ENCODE measurements at places on chromosomes 5 and 9. TPM values are rescaled to one million over a fixed set of nuclear protein-coding genes. Genes with fewer than 3 reads are reported as not detected.

- no peak for DNase-seq
Observed at GRCh38 chr5:154207204-154207603, 16.7 kb downstream of the GALNT10 start.

- no peak for DNase-seq
Observed at GRCh38 chr5:2563046-2563445, 188.4 kb downstream of the IRX2 start.

DNA sequence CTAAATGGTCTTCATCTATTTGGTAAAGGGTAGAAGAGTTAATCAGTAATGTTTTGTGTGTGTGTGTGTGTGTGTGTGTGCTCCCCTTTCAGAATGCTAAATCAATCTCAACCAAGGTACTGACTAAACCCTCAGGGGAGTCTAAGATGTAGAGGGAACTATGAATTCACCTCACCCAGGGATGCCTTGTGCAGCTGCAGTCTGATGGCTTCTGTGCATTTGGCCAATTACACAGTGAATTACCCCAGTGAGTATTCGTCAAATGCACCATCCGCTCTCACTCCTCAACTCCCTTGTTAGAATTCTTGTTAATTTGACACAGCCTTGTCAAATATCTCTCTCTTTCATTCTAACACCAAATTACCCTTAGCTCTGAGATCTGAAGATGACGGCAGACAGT, 234.6 kb downstream of the GABRB2 start:
- DNase-seq = no peak

DNA sequence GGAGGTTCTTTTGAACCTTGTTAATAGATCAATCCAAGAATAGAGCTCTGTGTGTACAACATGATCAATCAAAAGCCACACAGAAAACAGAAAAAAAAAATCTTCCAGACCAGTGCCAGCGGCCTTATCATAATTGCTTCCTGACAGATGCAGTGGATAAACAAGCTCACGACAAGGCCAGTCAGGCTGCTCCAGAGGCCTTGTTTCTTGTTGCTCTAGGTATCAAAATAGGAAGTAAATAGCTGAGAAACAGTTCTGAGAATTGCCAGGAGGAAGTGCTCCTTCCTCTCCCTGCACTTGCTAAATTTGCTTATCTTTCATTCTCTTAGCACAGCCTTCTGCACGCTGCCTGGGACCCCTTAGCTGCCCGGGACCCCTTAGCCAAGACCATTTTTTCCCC, 199.0 kb upstream of the TARS1 start:
- DNase-seq = no peak

DNA sequence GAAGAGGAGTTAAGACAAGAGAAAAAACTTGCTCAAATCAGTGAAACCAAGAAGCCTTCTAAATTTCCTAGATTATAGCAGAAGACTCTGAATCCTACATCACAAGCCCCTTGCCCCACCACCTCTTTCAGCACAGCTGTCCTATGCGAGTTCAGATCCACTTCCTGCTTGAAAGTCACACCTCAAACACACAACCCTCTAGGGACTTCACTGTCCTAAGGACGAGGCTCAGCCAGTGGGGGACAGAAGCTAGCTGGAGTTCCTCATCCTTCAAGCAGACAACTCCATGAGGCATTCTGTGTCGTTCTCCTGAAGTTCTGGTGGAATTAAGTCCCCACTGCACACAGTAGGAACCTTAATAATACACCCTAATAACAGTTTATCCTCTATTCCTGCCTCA, 44.3 kb downstream of the NRG2 start:
- no peak for DNase-seq

DNA sequence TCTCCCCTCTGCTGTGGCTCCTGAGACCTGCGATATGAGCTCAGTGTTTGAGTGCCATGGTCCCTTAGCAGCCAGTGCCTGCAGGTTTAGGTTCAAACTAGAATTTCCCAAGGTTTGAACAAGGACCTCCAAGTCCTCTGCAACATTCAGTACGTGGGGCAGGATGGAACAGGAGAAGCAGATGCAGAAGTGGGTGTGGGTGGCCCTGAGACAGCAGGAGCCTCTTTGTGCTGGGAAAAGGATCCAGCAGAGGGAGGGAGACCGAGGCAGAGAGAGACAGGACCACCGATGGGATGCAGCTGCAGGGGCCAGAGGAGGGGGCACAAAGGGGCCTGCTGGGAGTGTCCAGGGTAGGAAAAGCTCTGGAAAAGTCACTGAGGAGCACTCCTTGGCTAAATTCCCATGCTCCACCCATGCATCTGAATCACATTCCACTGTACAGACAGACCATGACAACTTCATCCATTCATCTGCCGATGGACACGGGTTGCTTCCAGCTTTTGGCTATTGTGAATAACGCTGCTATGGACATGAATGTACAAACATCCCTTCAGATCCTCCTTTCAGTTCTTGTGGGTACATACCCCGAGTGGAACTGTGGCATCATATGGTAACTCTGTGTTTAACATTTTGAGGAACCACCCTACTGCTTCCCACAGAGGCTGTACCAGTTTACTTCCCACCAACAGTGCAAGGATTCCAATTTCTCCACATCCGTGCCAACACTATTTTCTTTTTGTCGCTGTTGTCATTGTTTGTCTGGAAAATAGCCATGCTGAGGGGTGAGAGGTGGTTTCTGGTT, 26.7 kb upstream of the SUSD3 start:
- no peak for DNase-seq

MRPL36 gene
- total RNA-seq = 60.5 TPM

GRCh38 chr9:105114318-105114717, 130.1 kb upstream of the SLC44A1 start:
- DNase-seq = no peak

DNA sequence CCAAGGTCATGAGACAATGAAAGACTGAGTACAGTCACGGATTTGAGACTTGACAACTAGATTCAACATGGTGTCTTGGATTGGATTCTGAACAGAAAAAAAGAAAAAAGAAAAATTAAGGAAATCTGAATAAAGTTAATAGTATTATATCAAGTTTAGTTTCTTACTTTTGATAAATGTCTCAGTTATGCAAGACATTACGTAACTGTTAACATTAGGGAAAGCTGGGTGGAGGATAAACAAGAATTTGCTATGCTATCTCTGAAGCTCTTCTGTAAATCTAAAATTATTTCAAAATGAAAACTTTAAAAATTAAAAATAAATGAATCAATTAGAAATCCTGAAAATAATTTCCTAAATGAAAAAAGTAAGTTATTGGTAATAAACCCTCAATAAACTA, 14.4 kb upstream of the DCAF12 start:
- no peak for DNase-seq

GRCh38 chr9:79259858-79260257, 311.9 kb upstream of the TLE4 start:
- no peak for DNase-seq

PTPRD gene
- 0.71 TPM for total RNA-seq

- DNase-seq = no peak
Observed at GRCh38 chr5:110545716-110546115, 180.8 kb downstream of the TMEM232 start.

TNC gene
- total RNA-seq = 0.67 TPM

DNA sequence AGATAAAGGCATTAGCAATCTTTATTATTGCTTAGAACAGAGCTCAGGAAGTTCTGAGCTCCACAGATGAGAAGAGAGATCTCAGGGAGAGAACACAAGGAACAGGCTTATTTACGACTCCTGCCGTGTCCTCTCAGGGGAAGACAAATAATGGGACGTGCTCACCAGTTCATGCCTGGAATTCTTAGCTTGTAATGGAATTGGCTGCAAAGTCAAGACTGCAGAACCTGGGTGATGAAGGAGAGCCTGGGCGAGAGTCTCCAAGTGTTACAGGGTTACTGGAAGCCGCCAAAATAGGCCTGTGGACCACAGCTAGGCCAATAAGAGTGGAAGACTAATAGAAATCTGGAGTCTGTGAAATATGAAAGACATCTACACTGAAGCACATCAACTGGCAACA, 174.5 kb upstream of the ADAMTSL1 start:
- DNase-seq = no peak
